NCI-H1105 treated with DMSO at 0.1 percent for 48 hours (cell line): ENCODE measurements at places on chromosomes 6 and 20.

DNA sequence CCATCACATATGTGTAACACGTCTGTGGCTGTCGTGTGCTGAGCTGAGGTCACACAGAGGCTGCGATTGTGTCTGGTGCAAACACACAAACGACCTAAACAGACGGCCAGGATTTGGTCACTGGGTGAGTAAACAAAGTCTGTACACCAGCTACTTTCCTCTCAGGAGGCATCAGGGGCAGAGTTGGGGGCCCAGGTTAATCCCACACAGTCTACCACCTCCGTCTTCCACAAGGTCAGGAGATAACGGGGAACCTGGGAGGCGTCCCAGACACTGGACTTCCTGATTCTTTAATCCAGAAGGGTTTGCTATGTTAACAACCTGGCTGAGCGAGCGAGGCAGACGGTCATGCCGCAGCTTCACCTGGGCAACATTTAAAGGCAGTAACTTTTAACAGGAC, 1.5 kb downstream of the DACT2 start:
- DNase-seq, result no peak

DNA sequence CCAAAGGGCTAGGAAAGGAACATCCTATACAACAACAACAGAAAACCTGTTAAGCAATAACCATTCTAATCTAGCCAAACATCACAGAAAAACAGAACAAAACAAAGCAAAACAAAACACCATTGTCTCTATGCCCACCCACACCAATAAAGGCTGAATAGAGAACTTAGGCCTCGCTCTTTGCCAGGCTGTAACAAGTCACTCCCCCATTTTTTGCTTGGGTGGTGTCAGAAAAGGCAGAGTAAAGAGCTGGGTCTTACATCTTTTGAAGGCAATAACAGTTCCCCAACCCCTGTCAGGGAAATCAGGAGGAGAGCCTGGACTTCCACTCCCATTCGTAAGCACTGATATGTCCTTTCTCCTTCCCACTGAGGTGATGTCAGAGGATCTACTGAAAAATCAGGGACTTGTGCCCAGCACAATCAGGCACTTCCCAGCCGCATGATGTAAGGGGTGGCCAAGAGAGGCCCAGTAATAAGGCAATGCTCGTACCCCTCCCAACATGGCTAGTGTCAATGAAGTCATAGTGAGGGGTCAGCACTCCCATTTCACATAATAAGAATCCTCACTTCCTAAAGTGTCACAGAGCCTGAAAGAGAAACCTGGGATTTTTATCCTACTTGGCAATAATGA, 31.0 kb downstream of the THEMIS start:
- DNase-seq, result no peak

- DNase-seq, result no peak
Measured at GRCh38 chr6:119171864-119172588, 93.6 kb upstream of the FAM184A start.

- DNase-seq, result no peak
Measured at GRCh38 chr6:47686411-47686810, 12.0 kb upstream of the ADGRF4 start.

DNA sequence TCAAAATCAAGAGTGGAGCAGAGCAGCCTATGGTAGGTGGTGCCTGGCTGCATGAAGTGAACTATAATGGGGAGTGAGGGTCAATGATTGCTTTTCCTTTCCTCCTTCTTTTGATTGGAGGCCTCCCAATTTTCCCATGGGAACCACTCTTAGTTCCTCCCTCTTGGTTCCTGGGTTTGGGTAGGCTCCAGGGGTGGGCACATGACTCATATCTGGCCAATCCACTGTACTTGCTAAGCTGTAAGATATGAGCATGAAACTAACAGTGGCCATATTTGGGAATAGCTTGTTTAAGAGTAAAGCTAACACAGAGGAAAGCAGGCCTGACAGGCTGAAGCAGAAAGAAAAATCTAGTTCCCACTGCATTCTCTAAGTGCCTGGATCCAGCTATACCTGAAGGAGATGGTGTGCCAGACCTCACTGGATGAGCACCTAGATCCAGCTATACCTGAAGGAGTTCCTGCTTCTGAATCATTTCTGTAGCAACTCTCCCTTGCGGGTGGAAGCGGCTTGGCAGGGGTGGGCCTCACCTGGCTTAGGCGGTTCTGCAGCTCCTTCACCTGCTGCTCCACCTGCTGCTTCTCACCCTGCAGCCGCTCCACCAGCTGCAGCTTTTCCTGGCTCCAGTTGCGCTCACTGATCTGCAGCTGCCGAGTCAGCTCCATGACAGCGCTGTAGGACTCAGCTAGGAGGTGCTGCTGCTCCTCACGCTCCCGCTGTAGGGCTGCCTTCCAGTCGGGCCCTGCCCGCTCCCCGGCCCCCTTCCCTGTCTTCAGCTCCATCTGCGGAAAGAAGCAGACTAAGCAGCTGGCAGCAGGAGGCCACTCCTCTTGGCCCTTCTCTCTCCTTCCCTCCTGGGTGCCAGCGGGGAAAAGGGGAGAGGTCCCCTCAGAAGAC, 29.0 kb upstream of the DSN1 start:
- DNase-seq, result no peak

DNA sequence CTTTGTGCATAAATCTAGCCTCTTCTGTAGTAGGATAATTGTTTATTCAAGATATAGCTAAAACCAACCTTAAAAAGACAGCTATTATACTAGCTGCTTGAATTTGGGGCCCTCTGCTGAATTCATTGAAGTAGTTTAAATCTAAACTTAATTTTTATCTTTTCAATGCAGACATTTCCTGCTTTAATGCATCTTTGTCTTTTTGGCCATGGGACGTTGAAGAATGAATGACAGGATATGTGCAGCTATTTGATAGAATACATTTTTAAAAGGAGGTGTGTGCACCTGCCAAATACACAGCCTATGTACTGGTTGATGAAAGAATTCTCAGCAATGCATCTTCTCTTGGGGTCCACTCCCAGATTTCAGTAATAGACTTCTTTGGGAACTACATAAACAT, 524.9 kb downstream of the PHF3 start:
- DNase-seq, result no peak

GRCh38 chr6:6709106-6709505, 120.6 kb downstream of the LY86 start:
- DNase-seq, result no peak

- DNase-seq, result no peak
Measured at GRCh38 chr6:168925671-168926070, 328.0 kb downstream of the THBS2 start.

DNA sequence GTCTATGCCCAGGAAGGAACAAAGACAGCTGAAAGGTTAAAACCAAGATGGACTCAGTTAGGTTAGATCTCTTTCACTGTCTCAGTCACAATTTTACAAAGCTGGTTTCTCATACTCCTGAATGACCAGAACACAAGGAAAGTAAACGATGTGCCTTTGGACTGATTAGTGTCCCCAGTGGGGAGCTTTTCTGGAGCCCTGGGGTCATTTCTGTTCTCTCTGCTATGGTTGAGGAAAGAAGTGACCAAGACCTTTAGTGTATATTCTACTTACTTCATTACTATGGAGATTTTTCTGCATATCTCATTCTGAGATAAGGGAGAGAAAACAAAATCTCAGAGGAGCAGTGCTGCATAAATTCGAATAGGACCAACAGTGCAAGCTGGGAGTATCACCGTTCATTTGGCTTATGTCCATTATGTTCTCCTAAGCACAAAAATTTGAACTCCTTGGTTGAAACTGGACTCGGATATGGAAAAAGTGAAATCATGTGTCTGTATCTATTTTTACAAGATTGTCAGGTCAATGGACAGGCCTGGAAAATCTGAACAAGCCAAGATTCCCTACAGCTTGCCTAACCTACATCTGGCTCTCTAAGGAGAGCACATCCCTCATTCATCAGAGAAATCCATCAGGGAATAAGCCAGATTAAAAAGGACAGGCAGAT, 34.4 kb upstream of the ENPP1 start:
- no peak for DNase-seq

DNA sequence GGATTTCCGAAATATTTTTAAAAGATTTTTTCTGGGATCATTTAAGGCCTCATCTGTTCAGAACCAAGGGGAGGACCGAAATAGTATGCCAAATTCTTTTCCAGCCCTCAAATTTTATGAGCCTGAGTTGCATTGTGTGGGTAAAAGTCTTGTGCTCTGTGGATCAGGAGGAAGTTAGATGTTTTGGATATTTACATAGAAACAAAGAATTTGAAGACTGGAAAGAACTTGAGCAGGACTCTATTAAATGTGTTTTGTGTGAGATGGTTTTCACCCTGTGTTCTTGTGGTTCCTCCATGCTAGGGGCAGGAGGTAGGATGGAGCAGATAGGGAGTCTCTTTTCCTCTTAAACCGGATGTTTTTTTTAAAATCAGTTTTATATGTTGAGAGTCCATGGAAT, 329.1 kb downstream of the LAMA2 start:
- DNase-seq, result no peak

DNA sequence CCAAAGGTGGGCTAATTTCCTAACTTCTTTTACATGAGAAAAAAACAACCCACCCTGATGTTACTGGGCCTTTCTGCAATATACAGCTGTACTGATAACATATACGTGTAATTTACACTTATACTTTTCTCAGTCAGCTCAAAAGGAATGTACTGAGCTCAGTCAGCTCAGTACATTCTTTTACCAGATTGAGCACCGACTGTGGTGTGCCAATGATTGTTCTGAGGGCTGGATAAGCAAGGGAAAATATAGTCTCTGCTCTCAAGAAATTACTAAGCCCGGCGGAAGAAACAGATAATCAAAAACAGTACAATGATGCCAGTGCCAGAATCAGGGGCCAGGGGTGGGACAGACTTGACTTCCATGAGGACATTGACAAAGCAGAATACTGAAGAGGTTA, 10.0 kb upstream of the BLOC1S5 start:
- DNase-seq, result no peak

DNA sequence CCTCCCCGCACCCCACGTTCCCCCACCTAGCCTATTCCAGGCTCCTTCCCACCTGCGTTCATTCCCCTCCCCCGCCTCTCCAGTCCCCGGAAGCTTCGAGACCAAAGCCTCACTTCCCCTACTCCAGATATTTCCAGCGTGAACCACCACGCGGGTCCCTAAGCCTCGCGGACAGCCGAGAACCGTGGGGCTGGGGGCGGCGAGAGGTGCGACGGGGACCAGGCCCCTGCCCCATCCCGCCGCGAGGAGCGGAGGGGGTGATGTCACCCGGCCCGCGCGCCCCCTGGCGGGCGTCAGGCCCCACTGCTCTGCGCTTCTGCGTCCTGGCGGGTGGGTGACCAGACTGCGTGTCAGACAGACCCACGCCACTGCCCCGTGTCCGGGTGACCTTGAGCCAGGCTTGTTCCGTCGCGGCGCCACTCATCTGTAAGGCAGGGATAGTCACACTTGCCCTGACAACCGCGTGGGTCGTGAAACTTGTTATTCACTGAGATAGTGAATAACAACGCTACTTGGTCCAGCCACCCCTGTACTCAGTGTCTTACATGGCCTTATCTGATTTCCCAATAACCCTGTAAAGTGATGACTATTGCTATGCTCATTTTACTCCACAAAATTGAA, 9.0 kb upstream of the HSP90AB1 start:
- peak; percentile 61 for DNase-seq

DNA sequence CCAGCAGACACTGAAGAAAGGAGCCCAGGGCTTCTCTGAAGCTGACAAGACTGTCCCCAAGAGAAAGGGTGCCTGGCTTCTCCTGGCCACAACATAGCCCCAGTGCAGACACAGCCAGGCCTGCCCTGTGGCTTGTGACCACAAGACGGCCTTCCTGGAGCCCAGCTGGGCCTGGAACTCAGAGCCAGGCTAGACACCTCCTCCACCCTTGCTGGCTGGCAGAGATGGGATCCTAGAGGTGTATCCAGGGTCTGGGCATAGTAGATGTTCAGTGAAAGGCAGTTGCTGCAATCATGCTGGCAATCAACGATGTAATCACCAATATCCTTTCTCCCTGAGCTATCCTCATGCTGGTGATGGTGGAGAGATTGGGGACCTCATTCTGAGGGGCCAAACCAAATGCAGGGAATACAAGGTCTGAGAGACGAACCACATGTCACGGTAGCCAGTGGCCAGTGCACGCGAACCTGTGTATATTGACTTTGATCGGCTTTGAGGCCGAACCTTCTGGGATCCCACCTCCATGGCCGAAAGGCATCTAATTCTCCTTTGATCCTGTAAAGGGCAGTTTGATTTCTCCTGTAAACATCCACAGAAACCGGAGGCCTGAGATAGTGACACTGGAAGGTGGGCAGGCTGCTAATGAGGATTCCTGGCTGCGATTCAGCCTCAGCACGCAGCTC, 115.2 kb downstream of the PSMB1 start:
- no peak for DNase-seq

GRCh38 chr6:158906926-158907325, 87.8 kb upstream of the EZR start:
- no peak for DNase-seq

GRCh38 chr6:148590883-148591282, 155.9 kb upstream of the UST start:
- no peak for DNase-seq

DNA sequence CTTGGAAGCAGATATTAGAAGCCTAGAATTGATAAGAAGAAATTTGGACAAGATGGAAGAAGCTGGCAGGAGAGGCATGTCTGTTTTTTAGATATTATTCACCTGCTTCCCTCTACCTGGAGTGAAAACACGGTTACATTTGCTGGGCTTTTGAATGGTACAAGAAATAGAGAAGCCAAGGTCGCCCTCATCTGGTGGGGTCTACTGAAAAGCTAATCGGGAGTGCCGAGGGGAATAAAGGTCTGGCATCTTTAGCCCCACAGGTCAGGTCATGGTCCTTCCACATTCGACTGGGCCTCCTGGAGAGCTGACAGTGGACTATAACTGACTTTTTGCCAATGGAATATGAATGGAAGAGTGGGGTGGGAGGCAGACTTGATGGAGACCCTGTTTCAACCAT, 4.6 kb upstream of the C2 start:
- DNase-seq, result peak; percentile 41

GRCh38 chr6:112198582-112198981, 55.8 kb downstream of the LAMA4 start:
- DNase-seq, result no peak

- peak; percentile 84 for DNase-seq
Measured at GRCh38 chr20:44642203-44643153, 9.0 kb downstream of the ADA start.

DNA sequence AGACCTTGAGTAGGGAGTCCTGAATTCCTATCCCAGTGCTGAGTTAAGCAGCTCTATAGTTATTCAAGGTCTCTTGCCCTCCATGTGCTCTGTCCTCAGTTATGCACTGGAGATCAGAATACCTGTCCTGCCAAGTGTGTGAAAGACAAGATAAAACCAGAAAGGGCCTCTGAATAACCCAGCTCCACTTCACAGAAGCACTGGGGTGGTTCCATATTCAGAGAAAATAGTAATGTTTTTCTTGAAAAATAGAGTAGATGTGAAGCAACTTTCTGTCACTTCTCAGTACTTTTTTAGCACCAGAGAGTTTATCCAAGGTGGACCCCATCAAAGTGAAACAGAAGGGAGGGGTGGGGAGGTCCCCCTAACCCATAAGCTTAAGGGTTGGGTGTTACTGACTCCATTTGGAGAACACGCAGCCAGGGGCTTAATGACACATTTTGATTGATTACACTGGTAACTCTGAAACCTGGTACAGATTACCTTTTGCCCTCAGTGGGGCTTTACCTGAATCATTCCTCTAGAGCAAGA, 509.8 kb upstream of the JARID2 start:
- DNase-seq, result no peak
